ENCODE measurements at places on chromosomes 5 and 9. TPM values are rescaled to one million over a fixed set of nuclear protein-coding genes. Genes with fewer than 3 reads are reported as not detected.
A peak's percentile ranks its signal among the peaks of the same experiment; 100 is the strongest.

PCDHGA4 gene
- 3.5 TPM for polyA plus RNA-seq

PCDHGA11 gene
- 7.5 TPM for polyA plus RNA-seq

NMUR2 gene
- not detected for polyA plus RNA-seq

GHR gene
- polyA plus RNA-seq = 0.36 TPM

CARD6 gene
- polyA plus RNA-seq = 1.5 TPM

SLC45A2 gene
- 0.07 TPM for polyA plus RNA-seq

GRAMD2B gene
- 15.6 TPM for polyA plus RNA-seq

MYOZ3 gene
- polyA plus RNA-seq = 0.24 TPM

MSX2 gene
- 4.0 TPM for polyA plus RNA-seq

DNA sequence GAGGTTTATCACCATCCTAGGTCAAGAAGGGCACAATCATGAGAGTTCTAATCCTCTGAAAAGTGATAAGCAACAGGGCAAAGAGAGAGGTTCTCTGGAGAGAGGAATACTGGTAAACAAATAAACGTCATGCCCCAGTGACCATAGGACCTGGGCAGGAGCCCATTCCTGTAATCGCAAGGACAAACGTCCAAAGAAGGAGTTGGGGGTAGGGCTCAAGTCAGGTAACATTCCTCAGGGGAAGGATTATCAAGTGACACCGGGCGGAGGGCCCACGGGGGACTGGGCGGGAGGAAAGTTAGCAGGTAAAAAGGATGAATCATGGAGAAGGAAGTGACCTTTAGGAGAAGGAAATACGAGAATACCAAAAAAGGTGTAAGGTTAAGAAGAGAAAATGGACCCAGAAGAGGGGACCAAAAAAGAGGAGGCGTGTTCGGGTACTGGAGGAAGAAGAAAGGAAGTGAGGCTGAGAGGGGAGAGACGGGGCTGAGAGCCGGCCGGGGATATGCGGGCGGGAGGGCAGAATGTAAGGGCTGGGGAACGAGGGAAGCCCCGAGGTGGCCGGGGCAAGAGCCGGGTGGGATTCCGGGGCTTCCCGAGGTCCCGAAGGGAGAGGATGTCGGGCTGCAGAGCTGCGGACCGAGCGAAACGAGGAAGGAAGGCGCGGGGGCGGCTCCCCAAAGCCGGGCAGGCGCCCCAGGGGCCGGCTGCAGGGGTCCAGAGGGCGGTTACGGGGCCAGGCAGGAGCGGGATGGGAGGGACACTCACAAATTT is 583 bp downstream of the DIAPH1 start:
- DNase-seq = peak; percentile 13

- no peak for DNase-seq
Observed at GRCh38 chr9:123309611-123310010, 41.2 kb upstream of the STRBP start.

- DNase-seq = no peak
Observed at GRCh38 chr9:37201581-37201980, 81.2 kb downstream of the ZCCHC7 start.

DNA sequence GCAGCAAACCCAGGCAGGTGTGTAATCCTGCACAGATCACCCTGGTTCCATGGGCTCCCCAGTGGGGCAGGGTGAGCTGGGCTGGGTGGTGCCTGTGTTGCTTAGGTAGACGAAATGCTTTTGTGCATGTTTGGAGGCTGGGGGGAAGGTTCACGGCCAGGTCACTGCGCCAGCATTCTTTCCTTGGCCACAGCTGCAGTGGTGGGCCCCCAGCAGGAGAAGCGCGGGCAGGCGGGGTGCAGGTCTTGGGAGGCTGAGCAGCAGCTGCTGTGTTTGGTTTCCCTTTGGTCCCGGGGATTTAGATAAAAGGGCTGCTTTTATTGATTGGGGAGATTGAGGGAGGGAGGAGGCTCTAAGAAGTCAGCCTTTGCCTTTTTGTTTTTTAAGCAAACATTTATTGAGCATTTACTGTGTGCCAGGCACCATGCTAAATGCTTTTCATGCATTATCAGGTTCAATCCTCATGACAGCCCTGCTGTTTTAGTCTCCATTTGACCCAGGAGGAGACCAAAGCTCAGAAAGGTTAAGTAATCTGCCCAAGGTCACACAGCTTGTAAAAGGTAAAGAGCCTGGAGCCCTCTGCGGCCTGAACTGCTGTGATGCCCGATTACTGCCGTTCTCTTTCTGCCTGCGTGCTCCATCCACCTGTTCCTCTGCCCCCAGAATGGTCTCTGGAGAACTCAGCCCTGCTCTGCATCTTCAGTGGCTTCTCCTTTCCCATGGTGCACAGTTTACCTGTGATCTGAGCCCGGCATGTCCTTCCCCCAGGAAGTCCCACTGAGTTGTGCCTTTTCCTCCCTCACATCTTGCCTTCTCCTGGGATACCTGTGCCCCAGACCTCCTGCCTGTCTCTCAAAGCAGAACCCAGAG is 94.4 kb downstream of the MACROH2A1 start:
- DNase-seq = peak; percentile 24

- no peak for DNase-seq
Observed at GRCh38 chr5:1376981-1377380, 32.1 kb upstream of the CLPTM1L start.

DNA sequence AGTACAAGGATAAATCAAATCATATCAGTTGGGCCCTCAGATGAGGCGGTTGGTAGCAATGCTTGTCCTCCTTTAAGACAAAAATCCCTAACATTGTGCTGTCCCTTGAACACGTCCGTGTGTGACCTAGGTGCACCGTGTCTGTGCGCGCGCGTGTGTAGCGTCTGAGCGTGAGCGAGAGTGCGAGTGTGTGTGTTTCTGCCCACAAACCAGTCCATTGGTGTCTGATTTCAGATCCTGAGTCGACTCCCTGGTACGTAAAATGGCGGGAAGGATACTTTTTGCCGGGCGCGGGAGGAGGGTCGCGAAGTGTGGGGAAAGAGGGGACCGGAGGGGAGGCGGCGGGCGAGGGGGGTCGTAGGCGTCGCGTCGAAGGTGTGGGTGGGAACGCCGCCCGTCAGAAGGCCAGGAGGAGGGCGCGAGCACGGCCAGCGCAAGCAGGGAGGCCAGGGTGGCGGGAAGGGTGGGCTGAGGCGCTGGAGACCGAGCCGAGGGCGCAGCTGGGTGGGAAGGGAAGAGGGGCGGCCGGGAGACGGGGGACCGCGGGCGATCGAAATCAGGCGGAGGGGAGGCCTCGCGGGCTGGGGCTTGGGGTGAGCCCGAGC is 8.9 kb downstream of the OTP start:
- no peak for DNase-seq

DNA sequence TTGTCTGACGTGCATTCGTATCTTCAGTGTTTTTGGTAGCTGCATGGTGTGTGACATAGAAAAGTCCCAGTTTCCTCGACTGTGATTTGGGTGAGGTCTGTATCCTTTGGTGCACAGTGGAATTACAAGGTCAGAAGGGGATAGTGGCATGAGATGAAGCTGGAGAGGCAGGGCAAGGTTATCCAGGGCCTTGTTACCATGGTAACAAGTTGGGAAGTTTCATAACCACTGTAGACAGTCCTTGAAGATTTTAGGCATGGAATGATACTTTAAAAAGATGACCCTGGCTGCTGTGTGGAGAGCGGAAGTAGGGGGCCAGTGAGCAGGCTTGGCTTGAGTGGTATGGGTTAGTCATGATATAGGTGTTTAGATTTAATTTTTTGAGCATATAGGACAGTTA is 11.9 kb downstream of the EHMT1 start:
- DNase-seq = no peak

DNA sequence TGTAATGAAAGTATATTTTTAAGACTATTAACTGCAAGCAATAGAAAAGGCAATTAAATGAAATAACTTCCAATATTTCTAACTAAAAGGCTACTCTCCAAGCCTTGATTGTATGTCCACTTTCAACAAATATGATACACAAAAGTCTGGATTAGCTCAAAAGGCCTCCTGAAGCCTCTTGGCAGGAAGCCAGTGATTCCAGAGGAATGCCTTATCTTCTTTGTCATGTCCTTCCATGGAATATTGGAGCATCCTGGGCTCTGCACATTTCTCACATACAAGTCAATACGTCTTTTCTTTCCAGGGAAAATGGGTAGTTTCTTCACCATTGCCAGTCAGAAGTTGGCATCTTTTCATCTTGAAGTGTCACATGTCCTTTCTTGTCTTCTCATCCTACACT is 357.8 kb downstream of the KDM4C start:
- DNase-seq = no peak

DNA sequence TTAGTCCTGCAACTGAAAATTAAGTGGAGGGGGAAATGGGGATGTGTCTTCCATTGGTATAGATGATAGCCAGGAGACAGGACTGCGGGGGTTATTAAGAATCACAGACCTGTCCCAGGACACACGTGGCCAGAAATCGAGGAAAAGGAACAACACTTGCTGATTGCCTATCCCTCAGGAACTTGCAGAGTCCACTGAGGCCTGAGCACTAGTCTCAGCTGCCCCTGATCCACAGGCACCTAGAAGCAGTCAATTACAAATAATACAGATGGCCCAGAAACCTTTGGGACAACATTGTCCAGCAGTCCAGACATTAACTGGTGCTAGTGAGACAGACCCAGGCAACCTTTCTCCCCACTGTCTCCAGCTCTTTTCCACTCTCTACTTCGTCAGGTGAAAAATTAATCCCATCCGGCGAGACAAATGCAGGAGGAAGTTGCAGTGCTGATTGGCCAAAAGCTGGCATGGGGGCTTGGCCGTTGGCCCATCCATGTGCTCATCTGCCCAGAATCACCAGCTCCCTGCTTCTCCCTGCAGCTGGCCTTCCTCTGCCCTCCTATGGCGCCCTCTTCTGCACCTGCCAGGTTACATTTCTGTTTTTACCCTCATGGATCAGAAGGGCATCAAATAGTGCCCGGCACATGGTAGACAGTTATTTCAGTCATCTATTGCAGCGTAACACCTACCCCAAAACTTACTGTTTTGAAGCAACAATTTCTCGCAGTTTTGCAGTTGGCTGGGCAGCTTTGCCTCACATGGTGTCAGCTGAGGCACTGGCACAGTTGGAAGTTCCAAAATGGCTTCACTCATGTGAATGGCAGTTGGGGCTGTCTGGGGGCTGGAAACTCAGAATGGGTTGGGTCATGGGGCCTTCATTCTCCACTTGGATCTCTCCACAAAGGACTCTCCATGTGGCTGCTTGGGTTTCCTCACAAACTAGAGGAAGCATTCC is 3.6 kb upstream of the B4GALT1 start:
- DNase-seq = no peak

GRCh38 chr9:76610011-76610352 is 151.0 kb downstream of the GCNT1 start:
- DNase-seq = peak; percentile 54

GRCh38 chr9:83932011-83932410 is 10.8 kb upstream of the KIF27 start:
- no peak for DNase-seq

DNA sequence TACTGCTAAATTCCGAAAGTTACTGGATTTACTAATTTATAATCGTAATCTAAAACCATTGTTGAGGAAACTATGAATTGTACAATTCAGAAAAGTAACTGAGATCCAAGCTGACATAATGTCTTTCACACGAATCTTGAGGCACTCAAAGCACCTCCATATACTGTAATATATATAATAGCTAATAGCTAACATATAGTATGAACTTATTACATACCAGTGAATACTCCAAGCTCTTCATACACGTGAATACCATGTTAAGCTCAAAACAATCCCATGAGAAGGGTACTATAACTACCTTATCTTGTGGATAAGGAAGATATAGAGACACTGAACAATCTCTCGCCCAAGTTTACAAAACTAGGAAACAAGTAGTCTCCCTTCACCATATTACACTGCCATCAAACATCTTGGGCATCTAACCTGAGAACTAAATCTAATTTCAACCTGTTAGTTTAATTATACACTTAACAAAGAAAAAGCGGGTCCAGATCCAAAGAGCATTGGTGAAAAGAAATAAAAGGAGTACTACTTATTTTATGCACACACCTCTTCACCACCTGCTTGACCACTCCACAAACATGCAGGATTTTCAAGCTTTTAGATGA is 1.0 kb downstream of the NUDCD2 start:
- DNase-seq = no peak

GRCh38 chr5:28408186-28408585 is 1369.8 kb upstream of the CDH9 start:
- DNase-seq = no peak

DNA sequence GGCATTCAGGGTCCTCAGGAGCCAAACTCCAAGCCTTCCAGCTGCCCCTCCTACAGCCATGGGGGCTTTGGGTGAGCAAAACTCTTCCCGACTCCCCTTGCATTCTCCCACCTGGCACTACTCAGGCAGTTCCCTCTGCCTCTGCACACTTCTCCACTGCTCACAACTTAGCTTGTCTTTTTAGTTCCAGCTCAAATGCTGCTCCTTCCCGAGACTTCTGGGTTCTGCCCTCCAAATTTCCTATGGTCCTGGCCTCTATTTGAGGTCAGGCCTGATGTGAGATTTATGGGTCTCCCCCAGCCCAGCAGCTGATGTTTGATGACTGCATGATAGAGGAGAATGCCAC is 5.7 kb upstream of the SLC25A48 start:
- DNase-seq = no peak

GRCh38 chr9:106981396-106982287 is 118.7 kb downstream of the ZNF462 start:
- DNase-seq = no peak

- no peak for DNase-seq
Observed at GRCh38 chr9:77021922-77022782, 2.7 kb downstream of the FOXB2 start.

DNA sequence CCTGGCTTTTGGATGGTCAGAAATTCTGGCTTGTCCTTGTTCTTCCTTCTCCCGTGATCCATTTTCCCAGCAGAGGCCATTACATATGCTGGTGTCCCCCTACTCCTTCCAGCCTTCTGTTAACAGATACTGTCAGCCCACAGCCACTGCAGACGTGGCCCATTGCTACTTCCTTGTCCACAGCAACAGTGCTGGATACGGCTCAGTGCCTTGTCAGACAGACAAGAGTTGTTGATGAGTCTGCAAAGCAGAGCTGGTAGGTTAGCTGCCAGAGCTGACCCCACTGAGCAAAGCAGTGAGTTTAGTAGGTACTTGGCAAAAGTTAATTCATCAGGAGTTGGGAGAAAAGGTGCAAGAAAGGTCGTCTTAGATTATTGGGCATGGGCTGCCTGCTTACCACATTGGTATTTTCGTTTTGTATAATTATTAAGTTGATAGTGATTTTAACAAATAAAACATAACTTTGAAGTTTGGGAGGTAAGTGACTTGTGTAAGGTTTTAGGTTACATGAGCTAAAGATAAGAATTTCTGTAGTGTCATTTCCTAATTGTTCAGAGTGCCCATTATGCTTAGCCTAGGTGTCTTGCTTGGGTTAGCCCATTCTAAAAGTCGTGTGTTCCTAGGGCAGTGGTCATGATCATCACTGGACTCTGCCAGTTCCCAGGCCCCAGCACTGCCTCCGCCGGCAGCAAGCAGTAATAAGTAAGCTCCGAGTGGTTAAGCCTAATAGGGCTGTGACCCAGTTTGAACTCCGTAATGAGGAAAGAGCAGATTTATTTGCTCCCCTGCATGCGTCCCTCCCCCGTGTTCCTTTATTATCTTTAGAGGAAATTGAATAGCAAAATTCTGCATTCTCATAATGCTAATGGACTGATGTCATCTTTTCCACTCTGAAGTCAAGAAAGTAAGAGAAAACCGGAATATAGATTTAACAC is 292.0 kb downstream of the FANCC start:
- DNase-seq = peak; percentile 94

DNA sequence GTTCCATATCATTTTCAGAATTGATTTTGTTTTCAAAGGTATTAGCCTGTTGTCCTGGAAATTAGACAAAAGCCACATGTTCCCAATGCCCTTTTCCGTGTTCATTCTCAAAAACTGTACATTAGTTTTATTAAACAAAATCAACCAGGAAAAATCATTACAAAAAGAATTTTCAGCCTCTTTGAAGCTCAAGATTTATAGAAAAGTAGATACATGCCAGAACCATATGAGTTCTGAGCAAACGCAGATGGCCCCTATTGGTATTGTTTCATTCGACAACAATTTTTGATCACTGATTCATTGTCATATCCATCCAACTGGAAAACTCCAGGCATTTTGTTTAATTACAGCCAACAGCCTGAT is 148.5 kb upstream of the GRAMD2B start:
- DNase-seq = no peak
